CD4-positive, alpha-beta T cell treated with Interferon alpha-2 for 1 hour (primary cell): ENCODE measurements at places on chromosomes 2 and 18.

DNA sequence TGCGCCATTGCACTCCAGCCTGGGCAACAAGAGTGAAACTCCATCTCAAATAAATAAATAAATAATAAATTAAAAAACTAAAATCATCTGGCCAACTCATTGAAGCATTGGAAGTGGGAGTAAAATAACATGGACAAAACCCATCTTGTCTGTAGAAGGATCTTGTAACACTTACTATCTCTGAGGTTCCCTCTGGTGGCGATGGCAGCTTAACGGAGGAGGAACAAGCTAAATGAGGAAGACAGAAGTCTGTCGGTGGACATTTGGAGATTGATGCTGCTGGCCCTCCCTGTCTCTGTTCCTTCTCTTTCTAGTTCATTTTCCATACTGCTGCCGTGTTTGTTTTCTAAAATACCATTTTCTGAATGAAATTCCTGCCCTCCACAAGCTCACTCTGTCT lies 43.4 kb downstream of the ZCCHC2 start:
- DNase-seq = peak; percentile 46

DNA sequence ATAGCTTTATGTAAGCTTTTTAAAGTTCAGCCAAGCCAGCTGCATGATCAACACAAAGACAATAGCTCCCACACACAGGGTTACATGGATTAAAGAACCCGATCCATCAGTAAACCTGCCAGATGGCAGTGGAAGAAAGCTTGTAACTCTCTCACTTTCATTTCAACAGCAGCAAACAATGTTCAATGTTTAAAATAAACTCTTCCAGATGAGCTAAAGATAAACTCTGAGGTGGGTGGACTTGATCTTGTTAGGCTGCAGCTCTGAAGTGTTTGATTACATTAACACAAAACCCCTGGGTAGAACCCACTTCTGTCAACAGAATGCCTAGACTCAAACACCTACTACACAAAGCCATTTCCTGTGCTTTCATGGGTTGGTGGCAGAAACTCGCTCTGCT lies 13.9 kb downstream of the RDH14 start:
- DNase-seq = no peak

DNA sequence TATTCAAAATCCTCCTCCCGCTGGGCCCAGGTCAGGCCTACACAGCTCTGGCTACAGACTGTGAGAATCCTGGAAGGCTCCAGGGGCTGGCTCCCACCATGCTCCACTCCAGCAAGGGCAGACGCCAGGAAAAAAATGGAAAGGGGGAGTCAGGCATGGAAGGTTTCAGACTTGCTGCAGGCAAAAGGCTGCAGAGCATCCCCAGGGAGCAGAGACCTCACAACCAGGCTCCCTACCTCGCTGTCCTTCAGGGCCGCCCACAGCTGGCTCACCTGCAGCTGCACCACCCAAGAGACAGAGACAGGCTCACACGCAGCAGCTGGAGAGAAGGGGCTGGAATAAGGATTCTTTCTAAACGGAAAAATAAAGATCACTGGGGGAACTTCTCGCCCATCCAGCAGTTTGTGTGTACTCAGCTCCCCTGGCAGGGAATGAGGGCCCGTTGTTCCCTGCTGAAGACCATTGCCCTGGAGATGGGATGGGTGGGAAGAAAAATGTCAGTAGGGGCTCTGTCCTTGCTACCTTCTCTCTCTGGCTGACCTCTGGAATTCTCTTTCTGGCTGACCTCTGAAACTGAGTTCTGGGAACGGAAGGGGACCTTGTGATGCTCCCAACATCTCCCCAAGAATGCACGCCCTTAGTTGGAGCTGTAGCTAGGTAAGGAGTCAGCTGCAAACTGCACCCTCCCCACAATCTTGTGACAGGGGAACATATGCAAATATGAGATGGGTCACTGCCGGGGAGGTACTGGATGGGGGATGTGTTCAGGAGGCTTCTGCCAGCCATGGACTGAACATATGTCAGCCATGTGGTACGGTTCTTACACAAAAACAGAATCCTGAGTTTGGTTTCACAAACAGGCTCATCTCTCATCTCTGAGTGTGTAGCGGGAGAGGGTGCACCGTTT lies 34.5 kb downstream of the BCL2 start:
- no peak for DNase-seq

DNA sequence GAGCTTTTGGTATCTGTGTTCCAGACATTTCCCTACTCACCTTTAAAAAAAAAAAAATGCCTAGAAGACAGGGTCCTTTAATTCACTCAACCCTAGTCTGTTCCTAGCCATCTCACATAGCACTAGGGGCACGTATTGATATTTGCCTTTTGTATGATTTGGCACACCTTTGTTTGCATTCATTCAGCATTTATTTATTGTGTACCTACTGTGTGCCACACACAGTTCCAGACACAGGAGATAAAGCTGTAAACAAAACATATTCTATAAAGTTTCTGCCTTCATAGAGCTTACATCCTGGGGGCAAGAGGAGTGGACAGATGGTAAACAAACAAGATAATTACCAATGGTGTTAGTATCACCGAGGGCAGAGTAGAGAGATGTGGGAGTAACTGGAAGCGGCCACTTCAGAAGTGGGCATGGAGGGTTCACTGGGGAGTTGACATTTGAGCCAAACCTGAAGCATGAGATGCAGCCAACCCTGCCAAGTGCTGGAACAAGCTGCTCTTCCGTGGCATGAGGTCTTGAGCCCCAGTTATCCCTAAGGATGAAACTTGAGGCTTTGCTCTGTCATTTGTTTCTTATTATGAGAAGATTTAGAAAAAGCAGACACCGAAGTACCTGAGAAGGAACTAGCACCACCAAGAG lies 18.2 kb downstream of the MAPRE2 start:
- DNase-seq = no peak

- no peak for DNase-seq
Measured at GRCh38 chr18:13620206-13620672, 106.1 kb downstream of the FAM210A start.

- DNase-seq = peak; percentile 54
Measured at GRCh38 chr2:69945441-69945840, 16.0 kb downstream of the ASPRV1 start.

- DNase-seq = no peak
Measured at GRCh38 chr2:55902971-55903370, 20.6 kb downstream of the EFEMP1 start.

GRCh38 chr2:210961249-210961648 lies 404.9 kb downstream of the CPS1 start:
- DNase-seq = no peak

DNA sequence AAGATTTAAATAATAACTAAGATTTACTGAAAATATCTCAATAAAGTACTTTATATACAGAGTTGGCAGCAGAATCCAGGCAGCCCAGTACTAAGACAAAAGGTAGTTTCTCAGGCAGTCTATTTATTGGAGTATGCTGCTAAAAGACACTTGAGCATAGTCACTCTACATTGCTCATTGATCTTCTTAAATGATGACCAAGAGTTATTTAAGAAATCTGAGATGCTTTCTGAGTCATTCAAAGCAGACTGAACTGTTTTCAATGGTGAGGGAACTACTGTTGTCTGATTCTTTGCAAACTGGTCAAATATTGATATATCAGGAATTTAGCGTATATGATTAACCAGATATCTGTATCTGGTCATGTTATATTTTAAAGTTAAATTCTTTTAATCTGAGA lies 133.6 kb downstream of the PHLPP1 start:
- no peak for DNase-seq

DNA sequence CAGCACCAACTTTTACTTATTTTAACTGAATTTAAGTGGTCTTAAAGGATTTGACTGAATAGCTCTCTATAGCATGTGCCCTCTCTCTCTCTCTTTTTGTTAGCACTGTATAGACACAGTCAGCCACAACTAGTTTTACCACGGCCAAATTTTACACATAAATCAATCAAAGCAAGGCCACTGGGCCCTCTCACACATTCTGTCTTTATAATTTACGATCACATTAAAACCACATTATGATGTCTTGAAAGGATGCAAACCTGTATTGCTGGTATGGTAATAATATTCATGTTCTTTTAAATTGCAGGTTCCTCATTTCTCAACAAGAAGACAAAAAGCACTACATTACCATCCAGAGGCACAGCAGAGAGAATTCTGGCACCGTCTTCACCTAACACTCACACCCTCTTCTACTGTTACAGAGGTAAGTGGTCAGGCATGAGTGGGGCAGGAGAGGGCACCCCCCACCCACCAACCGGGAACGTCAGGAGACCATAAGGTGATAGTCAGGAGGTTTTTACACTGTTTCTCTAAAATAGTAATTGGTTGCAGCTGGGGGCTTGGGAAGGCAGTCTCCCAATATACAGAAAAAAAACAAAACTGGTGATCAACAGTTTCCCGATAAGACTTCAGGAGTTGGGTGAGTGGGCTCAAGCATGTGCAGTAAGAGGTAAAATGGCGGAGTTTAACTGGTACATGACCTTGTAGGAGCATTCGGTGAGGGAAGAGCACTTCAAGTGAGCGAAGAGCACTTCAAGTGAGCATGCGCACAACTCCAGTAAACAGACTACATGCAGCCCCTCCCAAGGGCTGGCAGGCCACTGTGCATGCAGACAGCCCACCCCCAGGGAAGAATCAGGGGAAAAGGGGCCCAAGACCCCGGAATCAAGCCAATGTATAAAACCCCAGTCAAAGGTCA lies 296.7 kb downstream of the PIEZO2 start:
- no peak for DNase-seq

DNA sequence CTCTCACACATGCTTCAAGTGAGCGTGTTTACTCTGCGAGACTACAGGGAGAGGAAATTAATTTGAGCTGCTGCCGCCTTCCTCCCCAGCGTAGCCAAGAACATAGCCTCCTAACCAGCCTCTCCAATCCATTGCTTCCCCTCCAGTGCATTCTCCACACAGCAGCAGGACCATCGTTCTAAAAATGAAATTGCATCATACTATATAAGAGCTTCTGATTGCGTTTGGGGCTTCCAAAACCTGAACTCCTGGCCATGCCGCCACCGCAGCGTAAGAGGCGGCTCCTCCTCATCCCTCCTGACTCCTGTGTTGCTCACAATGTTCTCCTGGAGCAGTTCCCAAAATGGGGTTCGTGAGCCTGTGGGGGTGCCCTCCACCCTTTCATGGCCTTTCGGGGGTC lies 142.1 kb downstream of the MYT1L start:
- no peak for DNase-seq

- DNase-seq = no peak
Measured at GRCh38 chr18:25876330-25876948, 214.0 kb downstream of the SS18 start.

GRCh38 chr18:38884050-38884449 lies 1318.5 kb upstream of the CELF4 start:
- no peak for DNase-seq

- DNase-seq = no peak
Measured at GRCh38 chr2:66418381-66418780, 16.5 kb upstream of the MEIS1 start.

GRCh38 chr2:80001701-80002101 lies 302.9 kb downstream of the LRRTM1 start:
- DNase-seq = no peak

DNA sequence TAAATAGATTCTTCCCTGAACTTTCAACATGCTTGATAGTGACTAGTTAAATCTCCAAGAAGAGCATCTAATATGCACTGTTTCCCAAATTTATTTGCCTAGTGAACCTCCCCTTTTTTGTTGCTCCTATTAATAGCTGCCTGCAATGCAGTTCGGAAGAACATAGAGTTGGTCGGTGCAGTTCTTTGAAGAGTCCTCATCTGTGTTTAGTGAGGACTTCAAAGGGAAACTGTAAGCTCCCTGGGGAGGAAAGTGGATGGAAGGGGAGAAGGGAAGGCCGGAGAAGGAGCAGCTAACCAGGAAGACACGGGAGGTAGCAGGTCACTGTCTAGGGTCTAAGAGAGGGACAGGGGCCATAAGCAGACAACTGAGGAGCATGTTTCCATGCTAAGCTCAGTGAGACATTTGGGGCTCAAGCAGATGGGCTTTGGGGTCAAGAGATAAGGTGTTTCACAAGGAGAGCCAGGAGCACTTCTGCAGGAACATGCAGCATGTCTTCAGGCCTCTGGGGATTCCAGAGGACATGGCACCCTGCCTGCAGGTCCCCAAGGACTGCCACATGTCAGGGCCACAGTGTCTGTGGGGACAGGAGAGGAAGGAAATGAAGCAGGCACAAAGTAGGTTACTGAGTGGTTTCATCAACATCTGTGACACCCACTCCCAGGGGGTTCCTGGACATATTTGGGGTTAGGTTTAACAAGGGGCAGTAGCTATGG lies 48.7 kb upstream of the ANXA4 start:
- peak; percentile 57 for DNase-seq

DNA sequence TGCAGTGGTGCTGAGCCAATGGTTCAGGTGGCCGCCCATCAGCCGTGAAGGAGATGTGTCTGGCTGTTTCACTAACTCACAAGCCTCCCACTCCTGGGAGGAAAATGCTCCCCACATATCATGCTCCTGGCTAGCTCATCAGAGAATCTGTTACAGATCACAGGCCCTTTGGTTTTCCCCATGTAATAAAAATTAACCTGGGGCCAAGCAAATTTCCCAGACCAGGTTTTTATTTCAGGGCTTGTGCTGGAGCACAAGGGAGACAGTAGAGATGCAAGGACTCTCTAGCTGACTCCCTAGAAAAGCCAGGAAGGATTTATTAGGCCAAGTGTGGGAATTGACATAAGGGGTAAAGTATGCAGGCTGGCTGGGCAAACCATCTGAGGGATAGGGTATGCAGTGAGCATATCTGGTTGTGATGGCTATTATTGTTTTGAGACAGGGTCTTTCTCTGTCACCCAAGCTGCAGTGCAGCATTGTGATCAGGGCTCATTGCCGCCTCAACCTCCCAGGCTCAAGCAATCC lies 40.6 kb upstream of the CCBE1 start:
- no peak for DNase-seq

GRCh38 chr18:62584241-62585120 lies 61.7 kb downstream of the ZCCHC2 start:
- DNase-seq = peak; percentile 88

DNA sequence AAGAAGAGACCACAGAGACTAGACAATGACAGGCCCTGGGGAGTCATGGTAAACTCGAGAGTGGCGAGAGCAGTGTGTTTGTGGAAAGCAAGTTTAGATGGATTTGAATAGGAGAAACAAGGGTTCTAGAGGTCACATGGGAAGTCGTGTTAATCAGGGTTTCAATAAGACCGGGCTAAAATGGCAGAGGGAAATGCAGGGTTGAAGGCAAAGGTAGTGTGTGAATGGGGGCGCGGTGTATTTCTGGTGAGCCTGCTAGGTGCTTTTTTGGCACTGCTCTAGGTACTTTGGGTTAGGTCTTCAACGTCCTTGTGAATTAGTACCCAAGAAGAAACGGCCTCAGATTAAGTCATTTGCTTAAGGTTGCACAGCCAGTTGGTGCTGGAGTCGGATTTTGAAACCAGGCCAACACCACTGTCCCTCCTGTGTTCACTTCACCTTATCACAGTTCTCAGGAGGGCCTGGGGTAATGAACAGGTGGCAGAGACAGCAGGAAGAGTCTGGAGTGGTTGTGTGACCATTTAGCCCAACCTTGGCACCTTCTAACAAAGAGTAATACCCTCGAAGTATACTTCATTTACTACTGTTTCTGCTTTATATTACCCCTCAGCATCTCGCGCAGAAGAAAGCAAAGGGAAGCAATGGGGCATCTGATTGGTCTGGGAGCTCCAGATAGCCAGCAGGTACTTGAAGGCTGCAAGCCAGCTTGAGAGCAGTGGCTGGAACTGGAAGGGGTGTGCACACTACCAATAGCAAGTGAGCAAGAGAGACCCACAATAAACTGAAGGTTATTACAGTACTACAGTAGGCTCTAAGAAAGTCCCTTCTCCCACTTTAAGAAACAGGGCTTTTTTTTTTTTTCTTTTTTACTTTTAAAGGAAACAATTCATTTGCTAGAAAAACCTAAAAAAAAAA lies 33.4 kb upstream of the GAREM2 start:
- DNase-seq = no peak

- peak; percentile 67 for DNase-seq
Measured at GRCh38 chr2:68379184-68379708, 14.2 kb downstream of the PLEK start.
